ENCODE measurements at places on chromosomes 5 and 9.

DNA sequence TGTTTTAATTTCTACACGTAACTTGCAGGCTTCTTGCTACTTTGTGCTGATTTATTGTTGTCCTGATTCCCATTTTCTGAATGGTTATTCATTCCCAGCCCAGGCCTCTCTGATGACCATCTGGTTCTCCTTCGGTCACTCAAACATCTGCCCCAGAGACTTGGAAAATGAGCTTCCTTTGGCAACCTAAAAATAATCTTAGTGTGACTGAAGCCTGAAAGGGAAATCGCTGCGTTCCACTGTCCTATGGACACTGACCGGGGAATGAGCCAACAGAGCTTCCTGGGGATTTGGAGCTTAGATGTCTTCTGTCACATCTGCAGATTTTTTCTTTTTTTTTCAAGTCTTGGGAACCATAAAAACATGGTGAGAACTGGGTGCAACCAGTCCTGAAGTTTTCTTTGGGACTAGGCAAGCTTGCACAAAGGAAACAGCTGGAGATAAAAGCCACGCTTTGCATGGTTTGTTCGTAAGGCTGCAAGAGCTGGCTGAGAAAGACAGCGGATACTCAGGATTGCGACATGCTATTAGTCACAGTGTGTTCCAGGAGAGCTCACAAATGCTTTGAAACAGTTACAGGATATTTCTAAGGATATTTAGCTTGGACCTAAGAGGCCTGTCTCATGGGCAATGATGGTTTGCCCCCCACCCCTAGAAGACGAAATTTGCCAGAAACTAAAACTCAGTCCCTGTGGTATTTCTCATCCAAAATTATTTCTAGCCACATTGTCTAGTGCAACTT lies 146.2 kb downstream of the GOLPH3 start:
- DNase-seq, result peak; percentile 92

DNA sequence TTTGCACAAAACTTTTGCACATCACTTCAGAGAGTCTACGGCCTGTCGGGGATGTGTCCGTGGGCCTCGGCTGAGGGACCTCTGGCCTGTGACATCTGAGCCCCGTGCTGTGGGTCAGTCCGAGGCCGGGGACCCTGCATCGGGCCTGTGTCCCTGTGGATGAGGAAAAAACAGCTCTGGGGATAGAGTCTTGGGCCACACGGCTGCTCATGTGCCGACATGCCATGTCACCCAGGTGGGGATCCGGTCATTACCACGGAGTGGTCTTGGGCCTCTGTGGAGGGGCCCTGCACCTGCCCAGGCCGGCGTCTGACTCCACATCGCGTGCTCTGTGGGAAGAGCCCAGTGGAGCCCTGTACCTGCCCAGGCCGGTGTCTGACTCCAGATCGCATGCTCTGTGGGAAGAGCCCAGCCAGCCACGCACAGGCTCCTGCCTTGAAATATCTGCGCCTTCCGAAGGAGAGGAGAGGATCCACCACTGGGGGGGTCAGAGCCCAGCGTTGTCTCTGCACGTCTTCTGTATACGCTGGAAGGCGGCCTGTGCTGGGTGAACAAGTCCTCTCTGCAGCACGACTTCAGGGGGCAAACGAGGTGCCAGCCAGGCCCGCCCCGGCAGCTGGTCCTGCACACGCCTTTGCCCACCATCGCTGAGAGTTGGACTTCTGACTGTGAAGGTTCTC lies 27.5 kb upstream of the IRX4 start:
- no peak for DNase-seq

DNA sequence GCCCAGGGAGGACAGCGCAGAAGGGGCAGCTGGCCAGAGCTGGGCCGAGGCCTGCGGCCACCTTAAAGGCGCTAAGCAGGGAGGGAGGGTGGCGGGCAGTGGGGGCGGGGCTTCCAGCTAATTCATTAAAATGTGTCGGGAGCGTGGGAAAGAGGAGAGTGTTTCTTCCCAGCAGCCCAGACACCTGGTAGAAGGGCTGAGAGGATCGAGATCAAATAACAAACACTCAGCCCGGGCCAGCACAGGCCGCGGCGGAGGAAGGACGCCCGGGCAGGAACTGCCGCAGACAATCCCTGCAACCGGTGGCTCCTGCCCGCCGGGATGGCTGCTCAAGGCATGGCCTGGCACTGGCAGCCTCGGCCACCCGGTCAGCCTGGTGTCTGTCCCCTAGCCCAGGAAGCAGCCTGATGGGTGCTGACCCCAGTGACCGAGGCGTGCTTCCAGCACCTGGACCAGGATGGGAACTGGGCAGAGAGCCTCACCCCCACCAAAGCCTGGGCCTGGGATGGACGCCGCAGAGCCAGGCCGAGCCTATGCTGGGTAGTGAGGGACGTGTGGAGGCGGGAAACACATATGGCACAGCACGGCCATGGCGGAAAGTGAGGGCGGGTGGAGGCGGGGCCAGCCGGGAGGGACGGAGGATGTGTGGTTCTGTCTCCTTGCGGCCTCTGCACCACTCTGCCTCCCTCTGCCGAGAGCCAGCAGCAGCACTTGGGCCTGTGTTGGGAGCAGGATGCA lies 3.2 kb upstream of the NRARP start:
- DNase-seq, result no peak

GRCh38 chr5:88190106-88190834 lies 78.4 kb downstream of the TMEM161B start:
- no peak for DNase-seq
